NCI-H2081 (cell line): ENCODE measurements at places on chromosomes 7 and 10.

DNA sequence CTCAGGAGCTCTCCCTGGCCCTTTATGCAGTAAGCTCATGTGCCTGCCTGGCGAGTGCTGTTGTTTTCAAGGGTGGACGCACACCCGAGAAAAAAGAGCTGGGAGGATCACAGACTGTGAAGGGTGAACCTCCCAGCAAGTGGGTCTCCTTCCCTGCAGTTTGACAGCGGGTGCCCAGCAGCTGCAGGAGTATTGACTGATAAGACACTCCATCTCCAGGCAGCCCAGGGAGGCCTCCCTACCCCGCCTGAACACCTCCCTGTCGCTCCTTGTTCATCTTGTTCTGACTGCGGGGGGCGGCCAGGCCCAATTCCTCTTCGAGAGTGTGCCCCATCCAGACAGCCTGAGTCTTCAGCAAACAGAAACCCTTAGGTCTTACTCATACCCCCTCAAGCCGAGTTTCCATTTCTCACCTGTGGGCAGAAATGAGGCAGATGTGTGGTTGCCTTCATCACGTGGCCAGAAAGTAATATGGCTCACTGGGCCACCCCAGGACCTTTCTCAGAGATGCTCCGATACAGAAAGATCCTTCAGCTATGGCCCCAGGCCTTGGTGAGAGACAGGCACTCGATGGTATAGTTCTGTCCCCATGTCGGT, 17.2 kb downstream of the MDH2 start:
- DNase-seq: no peak

GRCh38 chr7:144049491-144049890, 743 bp downstream of the OR2A5 start:
- peak; percentile 18 for DNase-seq

- no peak for DNase-seq
These were observed 237.2 kb downstream of the GLI3 start for GRCh38 chr7:41999736-42000283.

- DNase-seq: no peak
These were observed 71.1 kb upstream of the SDK1 start for GRCh38 chr7:3229904-3230470.

DNA sequence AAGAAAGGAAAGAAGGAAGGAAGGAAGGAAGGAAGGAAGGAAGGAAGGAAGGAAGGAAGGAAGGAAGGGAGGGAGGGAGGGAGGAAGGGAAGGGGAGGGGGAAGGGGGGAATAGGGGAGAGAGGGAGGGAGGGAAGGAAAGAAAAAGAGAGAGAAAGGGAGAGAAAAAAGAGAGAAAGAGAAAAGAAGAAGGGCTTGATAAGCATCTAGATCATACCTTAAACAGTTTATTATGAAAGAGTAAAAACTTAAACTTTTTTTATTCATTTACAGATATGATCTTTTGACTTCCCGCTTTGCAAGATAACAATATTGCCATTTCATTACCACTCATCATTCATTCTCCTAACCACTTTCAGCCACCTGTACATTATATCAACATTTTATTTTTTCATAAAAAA, 53.6 kb upstream of the TMEM106B start:
- no peak for DNase-seq

- DNase-seq: no peak
These were observed 25.3 kb downstream of the ADD3 start for GRCh38 chr10:110032801-110033700.

- no peak for DNase-seq
These were observed 10.6 kb downstream of the LRIT2 start for GRCh38 chr10:84214612-84215235.

DNA sequence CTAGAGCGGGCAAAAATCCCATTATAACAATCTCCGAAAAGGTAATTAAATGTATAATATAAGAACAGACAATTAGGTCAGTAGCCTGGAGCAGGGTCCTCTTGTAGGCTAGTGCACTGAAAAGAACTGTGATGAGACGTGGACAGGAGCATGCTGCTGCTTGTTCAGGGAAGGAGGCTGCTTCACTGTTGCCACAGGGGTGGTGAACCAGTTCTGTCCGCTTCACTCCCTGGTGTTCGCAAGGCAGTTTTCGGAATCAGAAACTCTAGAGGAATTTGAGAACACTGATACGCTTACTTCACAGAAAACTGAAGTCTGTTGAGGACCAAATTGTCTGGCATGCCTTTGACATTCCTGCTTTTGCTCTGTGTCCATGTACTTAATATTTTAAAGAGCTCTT, 17.4 kb downstream of the ZNRF2 start:
- no peak for DNase-seq

- no peak for DNase-seq
These were observed 21.1 kb upstream of the PCBD1 start for GRCh38 chr10:70909326-70909935.

DNA sequence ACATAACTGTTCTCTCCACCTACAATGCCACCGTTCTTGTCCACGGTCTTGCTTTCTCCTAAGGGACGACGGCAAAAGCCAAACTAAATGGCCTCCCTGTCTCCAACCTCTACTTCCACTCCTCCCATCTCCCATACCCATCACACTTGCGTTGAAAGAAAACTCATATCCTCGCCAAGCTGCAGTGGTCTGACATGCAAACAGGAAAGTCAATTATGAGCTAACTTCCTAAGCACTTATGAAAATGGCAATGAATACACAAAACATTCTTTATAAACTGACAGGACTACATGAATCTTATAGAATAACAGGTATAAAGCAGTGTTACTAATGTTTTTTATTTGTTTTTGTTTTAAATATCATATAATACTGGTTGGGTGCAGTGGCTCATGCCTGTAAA, 46.4 kb downstream of the TYW1B start:
- DNase-seq: no peak

DNA sequence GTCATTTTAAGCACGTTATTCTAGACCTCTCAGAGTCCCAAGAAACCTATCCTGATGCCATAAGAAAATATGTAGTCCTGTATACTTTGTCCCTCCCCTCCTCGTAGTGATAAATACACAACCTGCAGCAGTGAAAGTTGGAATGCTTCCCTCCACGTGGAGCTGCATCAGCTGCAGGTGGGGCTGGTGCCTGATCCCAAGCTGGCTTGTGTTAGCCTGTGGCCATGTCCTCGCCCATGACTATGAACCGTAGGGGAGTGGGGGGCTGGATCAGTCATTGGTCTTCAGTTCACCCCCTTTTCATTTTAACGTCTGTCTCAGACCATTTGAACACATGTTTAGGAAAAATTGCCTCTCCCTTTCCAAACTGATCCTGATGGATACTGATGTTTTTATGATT, 171.4 kb upstream of the HABP2 start:
- no peak for DNase-seq

DNA sequence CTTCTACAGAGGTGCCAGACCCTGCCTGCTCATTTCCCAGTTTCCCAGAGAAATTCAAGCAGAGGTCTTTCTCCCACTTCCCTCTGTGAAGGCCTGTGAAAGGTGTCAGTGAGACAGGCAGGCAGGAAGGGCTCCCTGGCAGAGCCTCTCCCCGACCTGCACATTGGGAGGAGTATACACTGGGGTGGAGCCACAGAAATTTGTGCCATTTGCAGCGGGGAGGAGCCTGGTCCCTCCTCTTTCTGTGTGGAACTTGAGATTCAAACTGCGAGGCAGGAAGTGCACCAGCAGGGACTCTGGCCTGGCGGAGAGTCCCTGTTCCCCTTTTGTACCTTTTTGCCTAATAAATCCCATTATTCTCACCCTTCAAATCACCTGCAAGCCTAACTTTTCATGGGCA, 54.6 kb upstream of the OPN4 start:
- peak; percentile 23 for DNase-seq

DNA sequence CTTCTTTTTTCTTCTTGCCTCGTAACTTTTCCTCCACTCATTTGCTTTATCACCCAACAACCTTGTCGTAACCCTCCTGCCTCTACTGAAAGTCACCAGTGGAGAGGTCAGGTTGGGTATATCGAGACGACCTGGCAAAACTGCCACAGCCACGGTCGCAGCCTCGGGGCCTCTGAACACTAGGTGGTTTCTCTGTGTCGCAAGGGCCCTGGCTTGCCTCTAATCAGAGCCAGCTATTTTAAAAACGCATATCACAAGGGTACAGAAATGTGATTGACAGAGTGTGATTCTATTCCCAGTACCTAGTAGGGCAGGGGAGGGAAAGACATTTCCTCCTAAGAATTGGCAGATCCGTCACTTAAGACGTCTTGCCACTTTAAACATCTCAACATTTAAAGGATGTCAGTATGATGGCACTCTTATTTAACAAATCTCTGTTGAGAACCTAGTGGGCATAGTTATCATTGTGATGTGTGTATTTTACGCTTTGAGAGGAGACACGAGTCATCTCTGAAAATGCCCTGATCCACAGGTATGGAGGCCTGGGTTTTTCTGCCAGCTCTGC, 197.5 kb downstream of the ARHGAP21 start:
- DNase-seq: no peak
